ENCODE measurements at places on chromosomes 7 and 10.

DNA sequence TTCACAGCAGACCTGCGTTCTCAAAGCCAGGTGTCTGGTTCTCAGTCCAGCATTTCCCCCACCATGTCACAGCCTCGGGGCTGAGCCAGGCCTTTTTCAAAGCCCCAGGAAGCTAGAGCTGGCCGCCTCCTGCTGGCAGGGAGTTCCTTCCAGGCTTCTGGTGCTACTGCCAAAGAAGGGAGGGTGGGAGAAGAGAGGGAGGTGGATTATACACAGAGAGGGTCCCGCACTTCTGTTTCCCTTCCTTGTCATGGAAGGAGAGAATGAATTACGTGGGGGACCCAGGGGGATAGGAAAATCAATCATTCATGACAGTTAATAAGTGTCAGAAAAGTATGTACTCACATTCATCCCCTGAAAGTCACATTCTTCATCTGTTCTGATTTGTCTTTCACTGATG lies 600 bp upstream of the LGI1 start:
- no peak for DNase-seq

GRCh38 chr10:12768156-12769100 lies 233.1 kb downstream of the CCDC3 start:
- DNase-seq, result peak; percentile 47

DNA sequence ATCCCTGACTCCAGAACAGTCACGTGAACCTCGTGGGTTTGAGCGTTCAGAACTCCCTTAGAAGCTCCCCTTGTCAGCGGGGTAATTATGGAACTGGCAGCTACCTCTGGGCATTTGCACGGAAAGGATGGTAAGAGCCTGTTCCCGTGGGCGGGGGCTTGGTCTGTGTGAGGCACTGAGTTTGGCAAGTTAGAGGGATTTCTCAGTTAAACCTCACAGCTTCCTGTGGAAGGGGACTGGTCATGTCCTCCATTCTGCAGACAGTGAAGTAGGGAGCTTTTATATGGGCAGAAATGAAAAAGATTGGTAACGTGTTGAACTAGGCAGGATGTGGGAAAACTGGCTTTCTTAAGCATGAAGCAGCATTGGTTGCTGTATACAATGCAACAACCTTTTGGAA lies 16.0 kb downstream of the PALD1 start:
- DNase-seq, result no peak

DNA sequence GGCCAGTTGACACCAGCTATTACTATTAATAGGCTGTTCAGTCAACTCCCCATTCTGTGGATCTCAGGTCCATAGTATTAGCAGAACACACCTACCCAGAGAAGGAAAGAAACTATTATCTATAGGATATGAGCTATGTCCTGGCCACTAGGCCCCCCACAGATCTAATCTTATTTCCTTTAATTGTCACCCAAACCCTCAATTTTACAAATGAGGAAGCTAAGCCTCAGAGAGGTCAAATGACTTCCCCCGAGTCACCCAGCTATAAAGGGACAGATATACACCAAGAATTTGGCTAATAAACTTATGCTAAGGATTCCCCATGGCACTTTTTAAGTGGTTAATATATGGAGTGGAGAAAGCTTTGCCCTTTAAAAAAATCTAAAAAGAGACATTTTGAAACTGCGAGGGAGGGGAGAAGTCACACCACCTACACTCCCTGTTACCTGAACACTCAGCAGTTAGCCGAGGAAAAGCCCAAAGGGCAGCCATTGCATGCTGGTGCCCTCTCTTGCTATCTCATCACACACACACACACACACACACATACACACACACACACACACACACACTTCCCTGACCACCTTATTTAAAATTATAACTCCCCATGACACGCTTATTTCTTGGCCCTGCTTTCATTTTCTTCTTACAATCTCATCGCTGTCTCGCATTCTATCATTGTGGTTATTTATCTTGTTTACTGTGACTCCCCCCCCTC lies 157.0 kb upstream of the ADO start:
- no peak for DNase-seq

DNA sequence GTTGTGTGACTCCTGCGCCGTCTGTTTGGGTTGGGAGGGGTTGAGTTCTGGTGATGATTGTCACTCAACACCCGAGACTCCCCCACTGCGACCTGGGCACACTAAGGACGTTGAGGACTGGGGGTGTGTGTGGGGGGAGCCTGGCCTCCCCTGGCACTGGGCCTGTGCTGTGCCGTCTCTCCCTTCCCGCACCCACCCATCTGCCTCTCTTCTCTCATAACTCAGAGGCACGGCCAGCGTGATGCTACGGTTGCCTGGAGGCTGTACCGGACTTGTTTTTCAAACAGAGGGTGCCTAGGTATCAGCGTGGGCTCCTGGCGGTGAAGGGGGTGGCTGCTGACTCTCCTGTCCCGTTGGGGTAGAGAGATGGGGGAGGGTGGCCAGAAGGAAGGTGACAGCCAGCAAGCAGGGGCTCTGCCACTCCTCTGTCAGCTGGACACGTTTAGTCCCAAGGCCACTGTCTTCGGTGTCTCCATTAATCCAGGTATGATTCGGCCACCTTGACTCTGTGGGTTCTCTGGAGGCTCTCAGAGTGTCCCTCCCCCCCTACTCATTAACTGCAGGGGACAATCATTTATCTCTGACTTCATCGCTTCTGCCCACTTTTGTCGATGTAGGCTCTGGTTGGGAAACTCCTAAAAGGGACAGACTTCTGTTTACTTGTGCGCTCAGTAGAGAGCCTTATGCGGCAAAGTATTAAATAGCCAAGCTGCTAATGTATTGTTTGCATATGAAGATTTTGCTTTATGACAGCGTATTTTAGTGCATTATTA lies 56.5 kb upstream of the PFKFB3 start:
- DNase-seq, result no peak

GRCh38 chr10:124640538-124641231 lies 103.5 kb downstream of the FAM53B start:
- DNase-seq, result no peak

GRCh38 chr7:28458732-28459131 lies 46.4 kb downstream of the CREB5 start:
- DNase-seq, result no peak
